Fibroblast of lung (primary cell): ENCODE measurements at places on chromosomes 11 and 22. TPM values are rescaled to one million over a fixed set of nuclear protein-coding genes. Genes with fewer than 3 reads are reported as not detected.

DNA sequence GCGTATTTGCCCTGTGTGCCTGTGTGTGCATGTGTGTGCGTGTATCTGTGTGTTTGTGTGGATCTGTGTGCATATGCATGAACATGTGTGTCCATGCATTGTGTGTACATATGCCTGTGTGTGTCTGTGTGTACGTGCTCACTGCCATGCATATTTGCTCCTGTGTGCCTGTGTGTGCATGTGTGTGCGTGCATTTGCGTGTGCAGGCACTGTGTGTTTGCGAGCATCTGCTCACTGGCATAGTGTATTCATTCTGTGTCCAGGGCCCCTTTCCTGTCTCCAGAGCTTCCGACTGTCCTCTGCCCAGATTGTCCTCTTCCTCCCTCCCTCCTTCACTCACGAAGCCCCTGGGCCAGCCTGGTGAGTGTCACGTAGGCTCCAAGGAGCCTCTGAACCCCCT is 5.8 kb downstream of the EMID1 start:
- DNase-seq, result no peak

GRCh38 chr22:31340360-31340759 is 5.8 kb downstream of the PATZ1 start:
- no peak for DNase-seq

DNA sequence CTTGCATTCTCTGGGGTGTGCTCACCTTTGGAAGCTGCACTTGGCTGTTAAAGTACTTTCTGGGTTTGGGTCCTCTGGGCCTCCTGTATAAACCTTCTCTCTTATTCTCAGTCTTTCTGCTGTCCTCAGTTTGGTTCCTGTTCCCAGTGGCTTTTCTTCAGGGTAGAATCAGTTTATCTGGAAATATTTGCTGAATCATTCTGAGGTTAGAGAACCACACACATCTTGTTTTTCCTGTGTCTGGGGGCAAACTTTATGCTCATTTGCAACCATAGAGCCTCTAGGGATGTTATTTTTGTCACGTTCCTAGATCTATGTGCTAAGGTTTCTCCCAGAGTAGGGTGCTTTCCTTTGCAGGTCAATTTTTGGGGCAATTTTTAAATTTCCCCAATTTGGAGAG is 224.3 kb upstream of the C11orf87 start:
- DNase-seq, result peak; percentile 70

DNA sequence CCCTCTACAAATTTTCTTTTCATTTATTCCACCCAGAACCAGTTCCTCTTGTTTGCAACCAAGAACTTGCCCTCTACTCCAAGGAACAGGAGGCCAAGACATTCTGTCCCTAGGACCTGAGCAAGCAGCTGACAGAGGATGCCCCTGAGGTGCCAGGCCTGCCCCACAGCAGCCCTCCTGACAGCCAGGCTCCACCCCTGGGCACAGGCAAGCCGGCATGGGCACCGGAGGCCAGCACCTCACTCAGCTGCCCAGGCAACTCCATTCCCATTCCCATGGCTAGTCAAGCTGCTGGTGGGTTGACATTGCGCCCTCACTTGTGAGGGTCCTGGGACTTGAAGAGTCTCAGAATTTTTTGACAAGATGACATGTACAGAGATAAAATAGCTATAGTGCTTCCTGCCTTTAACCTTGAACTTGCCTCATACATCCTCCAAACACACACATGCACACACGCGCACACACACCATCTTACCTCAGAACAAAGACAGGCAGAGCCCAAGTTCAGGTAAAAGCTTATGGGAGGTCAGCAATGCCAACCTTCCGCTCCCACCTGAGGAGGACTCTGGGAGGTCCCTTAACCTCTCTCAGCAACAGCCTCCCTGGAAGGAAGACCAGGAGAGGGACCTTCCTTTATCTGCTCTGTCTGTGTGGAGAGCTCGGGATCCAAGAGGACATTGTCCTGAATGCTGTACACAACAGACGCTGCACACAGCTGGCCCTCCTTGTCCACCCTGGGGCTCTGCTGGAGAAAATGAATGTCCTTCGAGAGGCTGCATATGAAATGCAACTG is 620.9 kb upstream of the CADM1 start:
- no peak for DNase-seq

GRCh38 chr11:61747192-61747966 is 5.1 kb upstream of the MYRF start:
- DNase-seq, result peak; percentile 65

- DNase-seq, result peak; percentile 66
Measured at GRCh38 chr22:17121233-17122195, at the start of gene TMEM121B. TSS of gene TMEM121B (minus strand) at chr22:17121360. CDS start at chr22:17121127, 233 bp downstream.

GRCh38 chr11:122851366-122851966 is 13.2 kb downstream of the CRTAM start:
- no peak for DNase-seq

DNA sequence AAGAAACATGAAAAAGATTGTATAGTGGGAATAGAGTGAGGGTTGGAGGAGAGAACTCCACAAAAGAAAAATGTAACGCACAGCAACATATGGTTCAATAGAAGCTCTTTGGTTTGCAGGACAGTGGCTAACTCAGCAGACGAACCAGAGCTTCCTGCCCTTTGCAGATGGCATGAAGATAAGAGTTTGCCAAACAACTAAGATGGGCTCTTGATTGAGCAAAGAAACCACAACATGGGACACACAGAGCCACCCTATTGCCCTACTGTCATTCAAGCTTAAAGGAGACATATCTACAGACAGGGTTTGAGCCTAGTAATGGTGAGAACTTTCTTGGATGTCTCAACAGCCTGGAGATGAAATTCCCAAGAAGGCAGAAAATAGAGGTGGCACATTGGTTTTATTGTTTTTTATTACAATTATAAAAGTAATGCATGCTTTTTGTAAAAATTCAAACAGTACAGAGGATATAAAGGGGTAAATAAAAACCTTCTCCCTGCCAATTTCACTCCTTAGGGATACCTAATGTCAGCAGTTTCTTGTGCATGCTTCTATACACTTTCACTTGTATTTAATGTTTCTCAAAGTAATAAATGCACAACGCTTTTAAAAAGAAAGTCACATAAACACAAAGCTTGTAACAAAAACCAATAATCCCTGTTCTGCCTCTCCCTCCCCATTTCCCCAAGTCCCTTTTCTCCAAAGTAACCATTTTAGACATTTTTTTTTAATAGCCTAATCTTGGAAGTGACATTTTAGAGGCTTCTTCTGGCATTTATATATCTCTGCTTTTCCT is 63.7 kb downstream of the COPB1 start:
- no peak for DNase-seq

DNA sequence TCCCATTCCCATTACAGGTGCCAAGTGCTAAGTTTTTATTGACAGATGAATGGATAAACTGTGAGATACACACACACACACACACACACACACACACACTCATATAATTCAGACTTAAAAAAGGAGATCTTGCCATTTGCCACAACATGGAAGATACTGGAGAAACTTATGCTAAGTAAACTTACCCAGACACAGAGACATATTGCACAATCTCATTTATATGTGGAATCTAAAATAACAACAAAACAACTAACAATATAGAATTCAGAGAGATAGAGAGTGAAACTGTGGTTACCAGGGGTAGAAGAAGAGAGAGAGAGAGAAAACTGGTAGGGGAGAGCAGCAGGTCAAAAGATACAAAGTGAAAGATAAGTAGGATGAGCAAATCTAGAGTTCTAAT is 1.4 kb downstream of the MS4A6E start:
- no peak for DNase-seq

GRCh38 chr11:34154059-34154875 is 48.8 kb downstream of the NAT10 start:
- DNase-seq, result no peak

- DNase-seq, result peak; percentile 37
Measured at GRCh38 chr11:76083563-76084451, 122.5 kb downstream of the WNT11 start.

DNA sequence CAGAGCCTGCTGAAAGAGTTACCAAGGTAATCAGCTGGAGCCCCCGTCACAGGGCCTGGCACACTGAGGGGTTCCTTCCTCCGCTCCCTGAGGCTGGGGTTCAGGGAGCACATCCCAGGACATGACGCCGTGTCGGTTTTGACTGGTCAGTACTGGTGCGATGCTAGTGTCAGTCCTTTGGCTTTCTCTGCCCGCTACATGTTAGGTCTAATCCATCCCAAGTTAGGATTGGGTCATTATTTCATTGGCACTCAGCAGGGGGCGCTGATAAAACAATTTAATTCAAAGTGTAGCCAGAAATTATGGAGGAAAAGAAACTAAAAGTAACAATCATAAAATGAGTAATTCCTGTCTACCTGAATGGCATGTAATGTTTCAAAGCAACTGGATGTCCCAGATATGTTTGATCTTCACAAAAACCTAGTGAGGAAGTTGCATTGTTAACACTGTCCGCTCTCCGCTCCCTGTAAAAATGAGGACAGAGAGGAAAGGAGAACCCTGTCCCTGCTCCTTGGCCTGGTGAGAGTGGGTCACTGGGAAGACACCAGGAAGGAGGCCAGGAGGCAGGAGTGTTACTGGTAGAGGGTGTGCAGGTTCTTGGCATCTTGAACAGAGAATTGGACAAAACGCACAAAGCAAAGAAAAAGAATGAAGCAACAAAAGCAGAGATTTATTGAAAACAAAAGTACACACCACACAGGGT is 27.1 kb downstream of the TSKU start:
- DNase-seq, result no peak

GRCh38 chr11:64507832-64508375 is 83.1 kb upstream of the SLC22A12 start:
- no peak for DNase-seq

GRCh38 chr11:12489246-12489772 is 111.9 kb downstream of the PARVA start:
- DNase-seq, result no peak

DNA sequence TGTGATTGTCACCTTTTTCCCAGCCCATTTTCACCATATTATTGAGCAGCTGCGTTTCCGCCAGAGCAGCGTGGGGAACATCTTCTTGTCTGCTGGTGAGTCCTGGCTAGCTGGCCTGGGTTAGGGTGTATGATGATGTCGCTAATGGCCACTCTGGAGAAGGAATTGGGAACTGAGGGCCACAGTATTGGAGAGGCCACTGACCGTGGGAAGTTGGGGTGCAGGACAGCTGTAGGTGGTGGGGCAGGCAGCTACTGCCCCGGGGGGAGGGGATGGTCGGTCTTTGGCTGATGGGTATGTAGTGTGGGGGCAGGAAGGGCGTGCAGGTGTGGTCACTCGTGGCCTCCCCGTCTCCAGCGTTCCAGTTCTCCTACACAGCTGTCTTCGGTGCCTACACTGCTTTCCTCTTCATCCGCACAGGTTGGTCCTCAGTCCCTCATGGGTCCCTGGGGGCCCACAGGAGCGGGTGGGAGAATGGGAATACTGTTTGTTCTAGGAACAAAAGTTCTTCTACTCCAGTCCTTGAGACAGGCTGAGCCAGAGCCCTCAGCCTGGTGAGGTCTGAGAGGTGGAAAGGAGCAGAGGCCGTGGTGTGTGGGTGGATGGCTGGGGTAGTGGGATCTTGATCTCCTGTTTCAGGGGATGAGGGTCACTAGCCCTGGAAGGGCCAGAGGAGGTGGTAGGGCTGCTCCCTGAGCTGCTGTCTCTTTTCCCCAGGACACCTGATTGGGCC is 2.1 kb downstream of the RCE1 start:
- DNase-seq, result no peak

GRCh38 chr11:14266622-14267021 is 92.4 kb downstream of the RRAS2 start:
- DNase-seq, result no peak

DNA sequence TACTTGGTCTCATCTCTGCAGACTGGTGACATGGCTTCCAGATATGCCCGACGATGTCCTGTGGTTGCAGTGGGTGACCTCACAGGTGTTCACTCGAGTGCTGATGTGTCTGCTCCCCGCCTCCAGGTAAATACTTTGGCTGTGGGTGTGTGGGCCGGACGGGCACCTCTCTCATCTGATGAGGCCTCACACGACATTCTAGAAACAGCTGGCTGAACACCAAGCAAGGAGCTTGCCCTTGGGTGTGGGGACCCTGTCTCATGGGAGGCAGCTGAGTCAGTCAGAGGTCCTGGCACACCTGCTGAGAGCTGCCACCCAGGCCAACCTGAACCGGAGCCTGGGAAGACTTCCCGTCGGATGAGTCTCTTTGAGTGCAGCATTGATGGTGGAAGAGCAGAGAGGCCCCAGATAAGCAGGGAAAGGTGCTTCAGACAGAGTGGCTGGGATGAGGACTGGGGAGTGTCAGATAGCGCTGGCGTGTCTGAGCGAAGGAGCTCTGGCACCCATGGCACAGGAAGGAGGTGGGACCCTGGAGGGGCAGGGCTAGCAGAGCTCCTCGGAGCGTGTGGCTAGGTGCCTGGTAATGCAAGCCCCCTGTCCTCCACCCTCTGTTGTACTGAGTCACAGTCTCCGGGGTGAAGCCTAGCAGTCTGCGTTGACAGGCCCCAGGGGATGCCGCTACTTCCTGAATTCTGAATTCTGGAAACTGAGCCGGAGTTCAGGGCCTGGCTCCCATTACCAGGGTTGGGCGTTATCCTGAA is 10.4 kb upstream of the SAMM50 start:
- DNase-seq, result no peak

DNA sequence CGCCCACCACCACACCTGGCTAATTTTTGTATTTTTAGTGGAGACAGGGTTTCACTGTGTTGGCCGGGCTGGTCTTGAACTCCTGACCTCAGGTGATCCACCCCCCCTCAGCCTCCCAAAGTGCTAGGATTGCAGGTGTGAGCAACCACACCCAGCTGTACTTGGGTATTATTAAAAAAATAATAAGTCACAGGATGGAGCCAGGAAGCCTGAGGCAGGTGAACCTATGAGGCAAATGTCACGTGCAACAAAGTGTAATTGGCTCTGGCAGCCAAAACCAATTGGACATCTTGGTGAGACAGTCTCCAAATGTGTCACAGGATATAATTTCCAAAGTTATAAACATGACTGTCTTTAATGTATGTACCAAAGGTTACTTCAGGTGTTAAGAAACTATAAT is 24.0 kb upstream of the MALAT1 start:
- DNase-seq, result no peak

DNA sequence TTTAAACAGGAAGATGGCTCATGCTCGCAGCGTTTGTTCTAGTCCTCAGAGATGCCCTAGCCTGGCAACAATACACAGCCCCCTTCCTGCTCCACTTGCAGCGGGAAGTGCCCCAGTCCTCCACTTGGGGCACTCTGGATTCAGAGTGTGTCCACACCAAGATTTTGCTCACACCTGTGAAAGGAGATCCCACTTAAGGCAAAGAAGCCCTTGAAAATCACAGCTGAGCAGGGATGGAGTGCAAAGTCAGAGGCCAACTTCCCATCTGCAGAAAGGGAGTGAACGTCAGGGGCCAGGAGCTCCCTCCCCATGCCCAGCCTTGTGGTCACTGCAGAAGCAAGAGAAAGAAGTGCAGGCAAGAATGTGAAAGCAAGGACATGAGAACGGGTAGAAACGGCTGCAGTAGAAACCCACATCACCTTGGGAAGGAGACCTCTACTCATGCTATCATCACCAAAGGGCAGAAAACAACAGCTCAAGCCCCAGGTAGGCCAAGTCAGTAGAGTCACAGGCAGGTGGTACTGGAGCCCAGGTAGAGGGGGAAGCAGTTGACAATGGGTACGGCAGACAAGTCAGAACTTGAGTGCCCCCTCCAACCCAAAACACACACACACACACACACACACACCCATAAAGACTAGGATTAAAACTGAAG is 157.4 kb downstream of the BUD13 start:
- DNase-seq, result no peak

ESAM gene
- total RNA-seq, result under 0.01 and 0.26 TPM in 2 replicates

BIRC3 gene
- 3.3 TPM in 2 replicates for total RNA-seq

JAML gene
- total RNA-seq, result not detected in 2 replicates

TRMU gene
- 20.5 and 22.1 TPM in 2 replicates for total RNA-seq
